ENCODE measurements at places on chromosomes 3 and 15.

GRCh38 chr15:34583399-34584329 lies at the start of gene GOLGA8B:
GOLGA8B (minus strand) TSS chr15:34583651; CDS start chr15:34535912, 47,739 bp downstream.
- peak; percentile 80 for DNase-seq

DNA sequence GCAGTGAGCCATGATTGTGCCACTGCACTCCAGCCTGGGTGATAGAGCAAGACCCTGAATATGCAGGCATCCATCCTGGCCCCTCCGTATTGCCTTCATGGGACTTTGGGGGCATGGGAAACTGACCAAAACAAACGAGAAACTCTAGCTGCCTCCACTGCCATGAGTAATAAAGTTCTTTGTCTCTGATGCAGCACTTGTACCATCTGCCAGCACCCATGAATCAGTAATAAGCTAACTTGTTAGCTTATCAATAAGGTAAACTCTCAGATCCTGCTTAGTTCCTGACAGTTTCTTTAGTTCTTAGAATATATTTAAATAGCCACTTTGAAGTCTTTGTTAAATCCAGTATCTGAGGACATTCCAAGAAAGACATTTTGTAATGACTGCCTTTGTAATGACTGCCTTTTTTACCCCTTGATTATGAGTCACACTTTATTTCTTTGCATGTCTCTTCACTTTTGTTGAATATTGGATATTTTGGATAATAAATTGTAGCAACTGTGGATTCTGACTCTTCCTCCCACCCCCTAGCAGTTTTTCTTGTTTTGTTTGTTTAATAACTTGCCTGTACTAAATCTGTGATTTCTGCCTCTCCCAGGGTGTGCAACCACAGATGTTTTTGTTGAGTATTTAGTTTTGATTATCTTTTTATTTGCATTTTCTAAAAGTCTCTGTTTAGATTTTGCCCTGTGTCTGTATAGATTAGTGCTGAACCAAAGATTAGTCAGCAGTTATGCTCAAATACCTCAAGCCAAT lies 136.9 kb downstream of the HCN4 start:
- DNase-seq, result no peak

- DNase-seq, result no peak
Measured at GRCh38 chr3:53533472-53533871, 39.1 kb downstream of the CACNA1D start.

GRCh38 chr3:130662501-130662996 lies 84.1 kb downstream of the PIK3R4 start:
- DNase-seq, result no peak

DNA sequence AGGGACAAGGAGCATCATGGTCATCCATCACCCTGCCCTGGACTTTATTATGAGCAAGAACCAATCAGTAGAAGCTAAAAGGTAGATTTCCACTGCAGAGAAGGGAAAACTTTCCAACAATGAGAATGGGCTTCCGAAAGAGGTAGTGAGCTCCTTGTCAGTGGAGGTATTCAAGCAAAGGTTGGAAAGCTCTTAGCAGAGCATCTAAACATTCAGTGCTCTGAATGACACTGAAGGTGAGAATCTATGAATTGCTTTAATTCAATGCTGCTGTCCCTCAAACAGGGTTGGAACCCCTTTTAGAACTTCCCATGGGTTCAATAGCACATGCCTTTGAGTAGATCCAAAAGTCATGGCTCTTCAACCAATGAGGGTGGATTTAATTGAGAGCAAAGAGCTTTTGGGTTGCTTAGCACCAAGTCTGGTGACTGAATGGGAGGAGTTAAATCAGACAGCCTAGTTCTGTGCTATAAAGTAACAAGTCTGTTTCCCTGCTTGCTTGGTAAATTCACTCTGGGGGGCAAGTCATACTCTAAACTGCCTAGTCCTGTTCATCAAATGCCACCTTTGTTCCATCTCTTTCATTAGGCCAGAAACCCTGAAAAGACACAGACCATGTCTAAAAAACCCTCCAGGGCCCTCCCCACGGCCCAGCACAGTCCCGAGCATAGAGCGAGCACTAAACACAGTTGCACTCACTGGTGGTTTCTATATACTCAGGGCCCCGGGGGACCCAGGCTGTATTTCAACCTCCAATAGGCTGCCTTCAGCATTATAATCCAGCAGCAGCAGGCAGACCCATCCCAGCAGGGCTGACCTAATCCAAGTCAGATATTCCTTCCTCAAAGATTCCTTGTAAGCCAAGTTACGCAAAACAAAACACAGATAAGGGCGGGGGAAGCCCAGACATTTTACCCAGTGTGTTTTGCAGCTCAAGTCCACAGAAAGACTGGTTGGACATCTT lies 161.2 kb downstream of the MEGF11 start:
- no peak for DNase-seq

DNA sequence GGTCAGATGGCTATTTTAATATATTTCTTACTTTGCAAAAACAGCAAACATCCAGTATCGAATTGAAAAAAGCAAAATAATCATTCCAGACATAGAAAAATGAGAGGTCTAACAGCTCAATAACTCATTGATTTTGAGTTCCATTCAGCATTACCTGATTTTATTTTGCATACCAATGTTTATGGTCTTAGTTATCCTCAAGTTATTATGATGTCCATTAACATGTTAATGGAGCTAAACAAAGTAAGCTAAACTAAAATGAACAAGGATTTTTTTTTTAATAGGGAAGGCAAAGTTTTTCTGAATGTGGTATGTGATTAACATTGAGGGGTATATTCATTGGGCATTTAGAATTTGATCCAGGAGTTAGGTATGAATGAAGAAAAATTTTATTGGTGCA lies 13.1 kb downstream of the MYH15 start:
- no peak for DNase-seq

DNA sequence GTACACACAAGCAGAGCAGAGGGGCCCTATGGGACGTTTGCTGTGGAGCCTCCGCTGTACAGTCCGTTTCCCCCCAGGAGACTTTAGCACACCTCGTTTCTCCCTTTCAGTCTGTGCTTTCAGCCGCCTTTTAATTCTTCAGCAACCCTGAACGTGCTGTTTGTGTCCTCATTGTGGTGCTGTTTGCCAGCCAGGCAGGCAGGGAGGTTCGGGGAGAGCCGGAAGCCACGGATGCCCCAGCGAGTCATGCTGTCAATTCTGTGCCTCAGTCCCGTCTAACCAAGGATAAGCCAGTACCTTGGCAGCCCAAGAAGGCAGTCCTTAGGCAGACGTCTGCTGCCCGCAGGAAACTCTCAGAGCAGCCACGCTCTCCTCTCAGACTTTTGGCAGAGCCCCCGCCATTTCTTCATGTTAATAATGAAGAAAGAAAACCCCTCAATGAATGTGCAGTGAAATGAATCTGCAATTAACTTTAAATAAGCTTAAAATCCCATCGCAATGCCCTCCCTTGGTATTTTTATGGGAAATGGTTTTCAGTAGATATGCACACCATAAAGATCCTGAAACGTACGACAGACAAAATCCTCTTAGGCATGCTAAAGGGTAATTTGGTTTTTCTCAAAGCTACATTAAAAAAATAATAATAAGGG lies 158.6 kb downstream of the UACA start:
- no peak for DNase-seq

DNA sequence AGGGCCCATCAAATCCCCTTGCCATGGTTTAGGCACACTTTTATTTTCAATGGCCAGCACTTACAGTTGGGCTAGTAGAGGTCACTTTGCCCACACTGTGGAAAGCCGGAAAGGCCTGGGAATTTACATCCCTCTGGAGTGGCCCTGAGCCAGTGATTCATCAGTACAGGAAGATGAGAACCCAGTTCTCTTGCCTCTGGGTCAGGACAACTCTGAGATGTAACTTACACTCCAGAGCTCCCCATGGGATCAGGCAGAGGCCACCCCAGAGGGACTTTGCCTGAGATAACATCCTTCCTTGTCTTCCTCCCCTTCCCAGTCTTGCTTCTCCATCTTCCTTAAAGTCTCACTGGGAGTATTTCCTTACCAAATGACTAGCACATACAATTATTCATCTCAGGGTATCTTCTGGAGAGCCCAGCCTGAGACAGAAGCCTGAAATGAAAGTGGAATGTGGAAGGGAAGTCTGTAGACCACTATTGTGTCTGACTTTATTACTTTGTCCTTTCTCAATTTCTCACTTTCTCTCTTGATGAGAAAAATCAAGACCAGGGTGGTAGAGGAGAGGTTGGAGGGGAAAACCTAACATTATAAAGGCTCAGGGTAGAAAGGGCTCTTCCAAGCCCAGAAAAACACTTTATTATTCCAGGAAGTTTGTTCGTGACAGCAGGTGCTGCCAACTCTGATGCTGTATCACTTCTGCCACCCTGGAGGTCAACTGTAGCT lies 220.8 kb downstream of the ZNF621 start:
- no peak for DNase-seq

DNA sequence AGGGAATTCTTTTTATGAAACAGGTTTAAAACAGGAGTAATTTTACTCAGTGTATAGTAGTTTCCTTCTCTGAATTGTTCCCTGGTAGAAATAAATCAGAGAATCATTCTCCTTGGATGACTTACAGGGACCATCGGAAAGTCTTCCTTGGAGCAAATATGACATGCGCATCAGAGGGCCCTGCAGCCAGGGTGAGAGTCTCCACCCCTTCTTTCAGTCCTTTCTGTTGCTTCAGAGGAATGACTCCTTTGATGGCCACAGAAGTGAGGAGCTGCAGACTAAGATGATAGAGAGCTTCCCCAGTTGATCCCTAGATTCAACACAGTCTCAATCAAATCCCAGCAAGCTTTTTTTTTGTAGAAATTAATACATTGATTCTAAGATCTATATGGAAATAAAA lies 294.8 kb upstream of the UMPS start:
- DNase-seq, result no peak

GRCh38 chr3:123159926-123160635 lies 41.7 kb upstream of the SEC22A start:
- DNase-seq, result no peak

DNA sequence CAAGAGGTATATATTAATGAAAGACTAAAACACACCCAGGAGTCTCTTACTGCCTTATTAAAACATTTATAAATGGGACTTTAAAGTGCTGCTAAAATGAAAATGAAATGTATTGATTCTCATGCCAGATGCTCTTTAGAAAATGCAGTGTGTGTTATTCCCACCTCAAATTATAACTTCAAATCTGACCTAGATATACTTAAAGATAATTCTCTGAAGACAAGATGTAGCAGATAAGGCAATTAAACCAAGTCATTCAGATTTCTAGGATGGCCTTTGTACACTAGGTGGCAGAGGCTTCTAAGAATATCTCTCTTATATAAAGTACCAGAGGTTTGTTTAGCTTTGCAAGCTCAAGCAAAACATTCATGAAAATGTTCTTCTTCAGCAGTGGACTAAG lies 26.9 kb upstream of the GOLGA8B start:
- peak; percentile 18 for DNase-seq
